ENCODE measurements at places on chromosomes 3 and 15.

DNA sequence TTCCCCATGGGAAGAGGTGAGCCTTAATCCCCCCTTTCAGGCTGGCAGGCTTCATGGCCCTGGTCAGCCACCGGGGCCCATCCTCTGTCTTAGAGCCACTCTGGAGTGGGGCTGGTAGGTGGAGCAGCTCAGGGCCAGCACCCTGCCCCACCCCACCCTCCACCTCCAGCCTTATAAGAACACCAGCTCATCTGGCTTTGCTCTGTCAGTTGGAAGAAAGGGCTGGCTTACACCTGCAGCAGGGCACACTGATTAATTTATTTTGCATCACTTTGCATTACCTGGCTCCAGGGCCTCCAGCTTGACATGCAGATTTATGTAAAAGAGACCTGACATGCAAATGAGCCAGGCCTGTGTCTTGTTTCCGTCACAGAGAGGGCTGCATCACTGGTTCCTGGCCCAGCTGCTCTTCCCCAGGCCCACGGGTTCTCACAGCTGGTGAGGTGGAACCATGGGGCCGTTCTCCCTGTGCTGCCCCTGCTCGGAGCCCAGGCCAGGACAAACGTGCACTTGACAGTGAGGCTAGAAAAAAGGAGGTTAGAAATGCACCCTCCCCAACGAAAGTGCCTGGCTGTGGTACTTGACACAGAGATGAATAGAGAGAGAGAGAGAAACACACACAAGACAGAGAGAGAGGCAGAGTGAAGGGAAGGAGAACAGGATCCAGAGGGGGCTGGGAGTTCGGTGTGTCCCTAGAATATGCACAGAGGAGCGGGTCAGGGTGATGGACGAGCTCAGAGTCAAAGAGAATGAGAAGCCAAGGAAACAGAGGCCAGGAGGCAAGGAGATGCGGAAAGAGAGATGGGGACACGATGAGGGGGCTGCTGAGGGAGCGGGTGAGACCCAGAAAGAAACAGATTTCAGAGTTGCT is 44.5 kb upstream of the MAGEF1 start:
- DNase-seq, result no peak

GRCh38 chr3:27590437-27591298 is 106.5 kb upstream of the SLC4A7 start:
- DNase-seq, result no peak

DNA sequence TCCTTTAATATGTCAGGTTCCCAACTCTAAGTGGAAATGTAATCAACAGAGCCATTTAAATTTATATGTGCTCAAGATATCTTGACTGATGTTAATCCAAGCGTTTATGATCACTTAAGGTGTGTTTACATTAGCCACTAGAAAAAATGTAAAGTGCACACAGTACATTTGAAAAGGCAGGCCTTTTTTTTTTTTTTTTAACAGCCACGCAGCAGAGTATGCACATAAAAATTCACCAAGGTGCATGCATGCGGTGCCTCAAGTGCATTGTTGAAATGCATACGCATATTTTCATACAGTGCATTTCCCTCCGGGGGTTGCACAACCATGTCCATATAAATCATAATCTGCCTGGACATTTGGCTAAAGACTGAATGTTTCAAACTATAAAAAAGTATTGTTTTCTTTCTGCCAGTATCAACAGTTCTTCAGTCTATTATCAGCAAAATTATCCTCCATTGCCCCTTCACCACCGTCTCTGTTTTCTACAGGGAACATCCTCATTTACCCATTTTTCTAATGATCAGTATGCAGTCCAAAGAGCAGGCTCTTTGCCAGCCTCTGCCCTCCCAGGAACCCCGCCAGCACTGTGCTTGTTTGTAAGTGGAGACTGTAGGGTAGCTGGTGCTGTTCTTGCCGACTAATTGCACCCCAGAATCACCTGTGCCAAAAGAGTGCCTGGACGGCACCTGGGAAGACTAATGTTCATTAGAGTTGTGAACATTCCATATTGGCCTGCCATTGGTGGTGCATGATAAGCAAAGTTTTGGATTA is 611.2 kb upstream of the CFAP20DC start:
- DNase-seq, result no peak

GRCh38 chr15:56754772-56755370 is 21.6 kb upstream of the ZNF280D start:
- DNase-seq, result no peak

DNA sequence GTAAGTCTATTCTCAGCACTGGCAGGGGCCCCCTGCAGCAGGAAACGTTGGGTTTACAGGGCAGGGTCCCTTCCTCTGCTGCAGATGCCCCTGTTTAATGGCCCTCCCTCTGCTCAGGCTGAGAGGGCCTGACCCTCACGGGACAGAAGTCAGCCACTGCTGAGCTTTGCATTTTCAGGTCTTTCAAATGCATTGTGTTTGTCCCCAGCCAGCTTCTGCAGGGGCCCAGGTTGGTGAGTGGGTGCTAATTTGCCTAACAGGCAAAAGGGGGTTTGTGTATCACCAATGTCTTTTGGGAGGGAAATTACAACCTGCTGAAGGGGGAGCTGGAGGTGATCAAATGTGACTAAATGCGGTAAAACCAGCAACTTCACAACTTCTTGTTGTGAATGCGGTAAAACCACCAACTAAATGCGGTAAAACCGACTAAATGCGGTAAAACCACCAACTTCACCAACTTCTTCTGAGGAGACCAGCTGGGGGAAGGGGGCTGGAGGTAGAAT is 44.8 kb upstream of the UBE2E1 start:
- DNase-seq, result no peak

DNA sequence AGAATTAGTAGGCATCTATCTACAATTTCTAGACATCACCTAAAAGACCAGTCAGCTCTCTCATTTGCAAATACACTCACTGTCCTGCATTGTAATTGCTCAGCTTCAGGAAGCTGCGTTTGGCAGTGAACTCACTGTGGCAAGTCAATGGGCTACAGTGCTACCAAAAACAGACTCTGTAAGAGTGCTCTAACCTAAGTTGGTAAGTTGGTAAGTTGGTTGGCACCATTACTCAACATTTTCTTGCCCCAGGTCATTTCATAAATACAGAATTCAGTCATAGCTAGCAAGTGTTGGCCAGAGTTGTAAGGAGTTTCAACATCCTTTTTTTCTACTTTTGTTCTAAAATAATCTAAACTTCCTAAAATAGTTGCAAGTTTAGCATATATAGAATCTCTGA is 466.3 kb downstream of the NAALADL2 start:
- no peak for DNase-seq

- no peak for DNase-seq
Measured at GRCh38 chr3:105417525-105418289, 51.0 kb downstream of the ALCAM start.

- DNase-seq, result peak; percentile 9
Measured at GRCh38 chr3:8622873-8623691, 21.5 kb downstream of the SSUH2 start.

- DNase-seq, result no peak
Measured at GRCh38 chr15:42558739-42559138, 10.1 kb downstream of the HAUS2 start.

DNA sequence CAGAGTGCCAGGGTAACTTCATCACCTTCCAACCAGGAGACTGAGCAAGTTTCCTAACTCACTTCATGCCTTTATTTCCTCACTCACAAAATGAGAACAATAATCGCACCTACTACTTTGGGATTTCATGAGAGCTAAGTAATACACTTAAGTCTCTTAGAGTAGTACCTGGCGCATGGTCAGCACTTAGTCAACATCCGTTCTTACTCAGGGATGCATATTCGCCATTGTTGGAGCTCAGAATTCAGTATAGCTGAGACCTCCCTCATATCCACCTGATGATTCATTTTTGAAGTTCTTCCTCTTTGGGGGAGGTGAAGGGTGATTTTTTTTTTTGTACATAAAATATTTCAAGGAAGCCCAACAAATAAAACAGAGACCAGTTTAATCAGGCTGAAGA is 188.2 kb downstream of the AGBL1 start:
- DNase-seq, result no peak

DNA sequence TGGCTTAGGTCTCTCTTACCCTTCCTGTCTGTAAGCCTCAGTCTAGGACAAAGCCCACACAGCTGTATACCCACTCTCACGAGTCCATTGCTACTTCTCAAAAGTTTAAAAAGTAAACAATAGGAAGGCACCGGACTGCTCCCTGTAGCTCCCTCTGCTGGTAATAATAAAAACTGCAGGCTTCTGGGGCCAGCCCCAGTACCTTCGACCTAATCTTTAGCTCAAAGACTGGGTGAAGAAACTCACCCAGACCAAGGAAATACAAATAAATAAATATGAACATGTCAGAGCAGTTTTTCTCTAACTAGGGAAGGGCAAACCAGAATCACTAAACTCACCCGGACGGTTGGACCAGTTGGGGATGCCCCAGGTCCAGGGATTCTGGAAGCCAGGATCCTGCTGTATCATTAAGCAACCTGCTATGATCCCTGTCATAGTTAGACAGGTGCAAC is 5.0 kb downstream of the FAM219B start:
- peak; percentile 64 for DNase-seq

DNA sequence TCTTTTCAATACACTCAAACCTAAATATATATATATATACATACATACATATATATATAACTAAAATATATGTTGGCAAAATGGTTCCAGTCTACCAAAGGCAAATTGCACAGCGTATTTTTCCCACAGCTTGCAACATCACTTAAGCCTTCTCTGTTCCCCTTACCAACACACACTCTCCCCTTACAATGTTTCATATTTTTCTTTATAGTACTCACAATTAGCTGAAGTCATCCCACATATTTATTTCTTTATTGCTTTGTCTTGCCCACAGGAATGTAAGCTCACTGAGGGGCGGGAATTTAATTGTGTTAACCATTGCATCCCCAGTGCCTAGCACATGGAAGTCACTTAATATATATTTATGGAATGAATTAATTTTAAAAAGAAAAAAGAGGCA is 288.3 kb downstream of the ULK4 start:
- no peak for DNase-seq

DNA sequence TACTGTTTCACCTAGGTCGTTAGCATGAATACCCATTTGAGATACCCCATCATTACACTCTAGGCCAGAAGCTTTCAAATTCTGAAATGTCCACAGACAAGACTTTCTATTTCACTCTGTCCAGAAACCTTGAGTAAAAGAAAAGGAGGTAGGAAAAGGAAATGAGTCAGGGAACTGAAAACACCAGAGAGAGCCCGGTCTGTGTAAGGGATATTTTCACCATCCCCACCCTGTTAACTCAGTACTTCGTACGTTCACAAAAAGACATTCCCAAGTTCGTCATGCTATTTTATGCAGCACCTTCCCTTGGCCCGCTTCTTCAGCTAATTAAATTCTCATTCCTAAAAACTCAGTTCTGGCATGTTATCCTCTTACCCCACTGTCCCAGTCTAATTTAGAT is 89.4 kb upstream of the SOX2 start:
- no peak for DNase-seq

GRCh38 chr15:83436513-83437158 is 10.5 kb upstream of the SH3GL3 start:
- no peak for DNase-seq

DNA sequence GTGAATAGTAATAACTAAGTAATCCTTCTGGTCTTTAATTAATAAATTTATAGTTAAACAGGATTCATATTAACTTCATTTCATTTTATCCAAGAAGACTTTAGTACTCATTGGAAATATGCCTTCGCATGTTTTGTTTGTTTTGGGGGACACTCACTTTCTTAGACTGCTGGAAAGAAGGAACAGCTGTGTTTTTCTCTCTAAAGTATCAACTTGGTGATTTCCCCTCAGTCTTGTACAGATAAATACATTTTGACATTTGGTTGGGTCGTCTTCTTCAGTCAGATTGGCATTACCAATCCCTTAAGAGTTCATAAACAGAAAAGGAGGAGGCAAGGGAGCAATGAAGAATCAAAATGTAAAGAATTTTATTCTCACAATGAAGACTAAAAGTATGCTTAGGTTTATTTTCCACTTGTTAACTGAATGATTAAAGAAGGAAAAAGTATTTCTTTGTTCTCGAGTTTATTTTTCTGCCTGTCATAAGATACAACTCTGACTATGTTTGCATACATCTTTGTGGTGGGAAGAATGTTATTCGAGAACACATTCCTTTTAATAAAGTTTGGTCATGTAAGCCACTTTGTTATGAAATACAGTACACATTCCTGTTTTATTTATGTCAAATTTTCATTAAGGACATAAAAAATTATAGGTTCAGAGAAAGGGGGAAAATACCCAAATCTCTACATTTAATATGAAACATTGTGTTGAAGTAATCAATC is 140.2 kb downstream of the GMNC start:
- no peak for DNase-seq

DNA sequence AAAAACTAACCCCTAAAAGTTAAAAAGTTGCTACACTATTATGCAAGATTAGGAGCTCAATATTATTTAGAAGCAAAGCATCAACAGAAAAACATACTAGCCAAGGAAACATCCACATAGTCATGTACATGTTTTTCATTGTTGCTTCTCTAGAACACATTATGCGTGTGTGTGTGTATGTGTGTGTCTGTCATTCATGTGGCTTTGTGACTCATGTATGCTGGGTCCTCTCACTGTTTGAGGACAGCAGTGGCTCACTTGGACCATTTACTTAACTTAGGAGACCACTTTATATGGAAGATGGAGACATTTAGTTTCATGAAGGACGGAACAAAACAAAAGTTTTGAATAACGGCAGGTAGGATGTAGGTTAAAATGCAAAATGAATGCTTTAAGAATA is 219.4 kb upstream of the THBS1 start:
- no peak for DNase-seq

- DNase-seq, result no peak
Measured at GRCh38 chr3:191244242-191244867, 45.3 kb downstream of the OSTN start.

DNA sequence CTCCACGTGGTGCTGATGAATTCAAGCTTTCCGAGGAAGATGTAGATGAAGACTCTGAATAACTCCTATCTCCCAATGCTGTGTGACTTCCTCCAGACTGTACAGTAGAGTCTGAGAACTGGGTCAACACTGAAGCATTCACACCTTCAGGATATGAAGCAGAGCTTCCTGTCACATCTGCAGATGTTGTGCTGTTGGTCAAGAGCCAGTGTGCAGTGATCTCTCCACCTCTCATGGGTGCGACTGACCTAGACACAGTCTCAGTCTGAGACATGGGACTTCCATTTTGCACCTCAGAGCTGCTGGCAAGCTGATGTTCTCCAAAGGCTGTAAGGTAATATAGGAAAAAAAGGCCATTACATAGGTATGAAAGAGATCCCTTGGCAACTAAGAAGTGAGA is 36.5 kb downstream of the HEG1 start:
- DNase-seq, result no peak

- DNase-seq, result no peak
Measured at GRCh38 chr3:188241883-188242282, 87.9 kb downstream of the LPP start.

Measured in CD8-positive, alpha-beta memory T cell (primary cell).